ENCODE measurements at places on chromosomes 7 and 10. TPM values are rescaled to one million over a fixed set of nuclear protein-coding genes. Genes with fewer than 3 reads are reported as not detected.

Gene LRRC18
- 0.66 TPM for total RNA-seq

Gene ZNF487
- total RNA-seq, result 4.0 TPM

Gene ADCYAP1R1
- not detected for total RNA-seq

Gene ALOX5
- not detected for total RNA-seq

Gene CDHR1
- total RNA-seq, result not detected

Gene ATAD1
- total RNA-seq, result 34.7 TPM

Gene ASAH2
- total RNA-seq, result 0.51 TPM

Gene GRID2IP
- not detected for total RNA-seq

Gene BEND7
- total RNA-seq, result 10.6 TPM

Gene CH25H
- 8.2 TPM for total RNA-seq

Gene ZNF503
- 8.2 TPM for total RNA-seq

Gene FAS
- 95.8 TPM for total RNA-seq

Gene NPY4R2
- total RNA-seq, result not detected

Gene MCMBP
- total RNA-seq, result 48.0 TPM

Gene SFTPA1
- not detected for total RNA-seq

Gene WASL
- total RNA-seq, result 15.4 TPM

Gene SFMBT2
- 2.8 TPM for total RNA-seq

Gene SLC26A3
- not detected for total RNA-seq

Gene GPER1
- total RNA-seq, result 1.5 TPM

Gene SCIN
- 0.17 TPM for total RNA-seq

Gene SLC29A4
- 6.4 TPM for total RNA-seq

Gene UMAD1
- total RNA-seq, result 12.4 TPM

Gene OR6V1
- total RNA-seq, result not detected

Gene ZCCHC24
- 44.4 TPM for total RNA-seq

Gene TRRAP
- total RNA-seq, result 20.6 TPM

Gene HMX3
- not detected for total RNA-seq

Gene MAT1A
- total RNA-seq, result not detected

Gene GSAP
- total RNA-seq, result 10.3 TPM

Gene HECW1
- 6.1 TPM for total RNA-seq

Gene SH2D4B
- total RNA-seq, result not detected

Gene CCL26
- 1.3 TPM for total RNA-seq

Gene LIPN
- total RNA-seq, result not detected

Gene DOCK4
- 30.3 TPM for total RNA-seq

Gene CPA4
- 20.0 TPM for total RNA-seq

Gene LBX1
- under 0.01 TPM for total RNA-seq

Gene TBX20
- total RNA-seq, result not detected

Gene KLHDC10
- total RNA-seq, result 29.1 TPM

Gene DENND2A
- 39.0 TPM for total RNA-seq

Gene CLEC5A
- total RNA-seq, result not detected

Gene SLC18A2
- not detected for total RNA-seq

Gene RNF133
- total RNA-seq, result 0.50 TPM

Gene GNGT1
- total RNA-seq, result not detected

Gene CALHM3
- total RNA-seq, result not detected

Gene PPRC1
- 9.9 TPM for total RNA-seq

Gene GRM3
- not detected for total RNA-seq

Gene UCMA
- not detected for total RNA-seq

Gene COL26A1
- total RNA-seq, result not detected

Gene SEPTIN7
- 181 TPM for total RNA-seq

Measured in fibroblast of lung (primary cell).